Lower leg skin (tissue), 4 donors: ENCODE measurements at places on chromosomes 3 and 15.

DNA sequence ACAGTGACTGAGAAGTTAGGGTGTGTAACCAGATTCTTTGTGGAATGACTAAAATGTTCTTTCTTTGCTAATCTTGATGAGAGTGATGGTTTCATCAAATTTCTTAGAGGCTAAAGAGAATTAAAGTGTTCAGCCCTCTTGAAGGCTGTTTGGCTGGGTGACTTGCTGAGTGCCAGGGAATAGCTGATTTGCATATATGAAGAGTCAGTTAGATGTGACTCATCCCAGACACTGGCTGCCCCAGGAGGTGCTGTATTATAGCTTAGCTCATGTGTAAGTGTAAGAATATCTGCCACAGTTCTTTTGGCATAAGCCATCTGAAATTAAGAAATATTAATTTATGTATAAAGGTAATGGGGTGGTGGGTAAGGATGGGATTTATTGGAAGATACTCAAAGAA is 535.1 kb downstream of the NLGN1 start:
- no peak for DNase-seq

DNA sequence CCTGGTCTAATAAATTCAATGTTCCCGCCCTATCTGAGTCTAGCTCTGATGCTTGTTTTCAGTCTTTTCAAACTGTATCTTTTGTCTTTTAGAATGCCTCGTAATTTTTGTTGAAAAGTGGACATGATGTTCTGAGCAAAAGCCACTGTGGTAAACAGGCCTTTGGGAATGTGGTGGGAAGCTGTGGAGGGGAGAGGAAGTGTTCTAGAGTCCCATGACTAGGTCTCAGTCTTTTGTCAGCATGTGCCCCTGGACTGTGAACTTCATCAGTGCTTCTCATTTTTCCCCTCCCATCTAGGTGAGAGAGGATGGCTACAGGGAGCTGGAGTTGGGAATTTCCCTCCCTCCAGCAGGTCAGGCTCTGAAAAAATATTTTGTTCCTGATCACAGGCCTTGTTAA is 33.7 kb downstream of the SUSD5 start:
- DNase-seq: no peak

- no peak for DNase-seq
Observed at GRCh38 chr15:83372434-83372891, 74.7 kb upstream of the SH3GL3 start.

GRCh38 chr3:21028412-21028811 is 722.6 kb downstream of the ZNF385D start:
- no peak for DNase-seq

DNA sequence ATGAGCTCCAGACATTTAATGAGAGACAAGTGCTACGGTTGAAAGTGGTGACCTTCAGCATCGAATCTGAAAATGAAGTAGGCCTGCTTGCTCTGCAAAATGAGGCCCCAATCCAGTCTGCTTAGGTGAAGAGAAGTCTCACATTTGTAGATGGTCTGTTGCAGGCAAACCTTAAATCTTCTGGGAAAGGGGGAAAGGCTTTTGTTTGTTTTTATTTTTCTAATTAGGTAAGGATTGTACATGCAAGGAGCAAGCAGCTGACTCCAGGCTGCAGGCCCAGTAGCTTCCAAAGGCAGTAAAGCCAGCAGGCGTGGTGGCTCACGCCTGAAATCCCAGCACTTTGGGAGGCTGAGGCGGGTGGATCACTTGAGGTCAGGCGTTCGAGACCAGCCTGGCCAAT is 74.3 kb downstream of the HMG20A start:
- no peak for DNase-seq

- DNase-seq: no peak
Observed at GRCh38 chr15:69032031-69032430, 17.5 kb downstream of the NOX5 start.

- DNase-seq: no peak
Observed at GRCh38 chr3:123258811-123259420, 57.2 kb downstream of the SEC22A start.

- peak; percentile 89 for DNase-seq
Observed at GRCh38 chr3:58419780-58420507, 13.7 kb downstream of the PDHB start.

GRCh38 chr3:3817865-3818264 is 18.6 kb downstream of the LRRN1 start:
- DNase-seq: no peak

GRCh38 chr3:178833695-178834094 is 237.9 kb downstream of the ZMAT3 start:
- DNase-seq: no peak

GRCh38 chr3:53250881-53251605 is 4.8 kb downstream of the TKT start:
- no peak for DNase-seq

- DNase-seq: no peak
Observed at GRCh38 chr3:36764704-36765038, 318 bp upstream of the DCLK3 start.

DNA sequence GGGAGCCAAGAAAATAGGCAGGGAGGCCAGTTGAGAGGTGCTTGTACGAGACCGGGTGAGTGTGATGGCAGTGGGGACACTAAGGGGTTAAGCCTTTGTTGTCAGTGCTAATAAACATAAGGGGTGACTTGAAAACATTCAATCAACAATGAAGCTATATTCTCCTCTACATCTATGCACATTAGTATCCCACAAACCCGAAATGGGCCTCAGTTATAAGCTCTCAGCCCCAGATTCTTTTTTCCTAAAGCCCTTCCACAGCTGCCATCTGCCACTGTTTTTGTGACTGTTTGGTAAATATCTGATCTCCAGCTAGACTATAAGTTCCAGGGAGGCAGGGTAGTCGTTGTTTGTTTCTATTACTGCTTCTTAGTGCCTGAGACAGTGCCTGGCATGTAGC is 118.2 kb downstream of the CADPS start:
- DNase-seq: no peak

- DNase-seq: no peak
Observed at GRCh38 chr3:29389362-29389761, 108.5 kb downstream of the RBMS3 start.

DNA sequence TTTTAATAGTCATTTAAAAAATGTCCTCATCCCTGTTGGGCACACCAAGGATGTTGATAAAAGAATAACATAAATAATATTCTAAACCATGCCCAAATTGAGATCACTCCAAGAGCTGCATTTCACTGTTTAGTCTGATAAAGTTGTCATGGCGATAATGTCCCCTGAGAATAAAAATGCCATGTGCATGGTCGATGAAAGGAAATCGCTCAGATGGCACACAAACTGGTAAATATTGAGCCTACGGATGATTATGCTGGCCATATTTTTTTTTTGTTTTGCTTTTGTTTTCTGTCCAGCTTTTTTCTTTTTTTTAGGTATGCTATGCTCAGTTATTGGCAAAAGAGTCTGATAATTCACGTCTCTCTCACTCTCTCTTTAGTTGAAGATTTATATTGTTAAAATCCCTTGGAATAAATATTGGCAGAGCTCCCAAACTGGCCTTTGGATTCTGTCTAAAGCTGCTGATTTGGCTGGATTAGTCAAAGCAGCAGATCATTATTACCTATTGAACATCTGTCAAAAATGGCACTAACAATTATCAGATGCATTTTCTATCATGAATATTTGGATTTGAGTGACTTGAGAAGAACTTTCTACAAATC is 643.8 kb downstream of the SQOR start:
- DNase-seq: no peak

GRCh38 chr3:157438194-157438730 is 1.6 kb downstream of the PTX3 start:
- DNase-seq: no peak

GRCh38 chr3:135449046-135449445 is 516.5 kb upstream of the PPP2R3A start:
- DNase-seq: no peak

DNA sequence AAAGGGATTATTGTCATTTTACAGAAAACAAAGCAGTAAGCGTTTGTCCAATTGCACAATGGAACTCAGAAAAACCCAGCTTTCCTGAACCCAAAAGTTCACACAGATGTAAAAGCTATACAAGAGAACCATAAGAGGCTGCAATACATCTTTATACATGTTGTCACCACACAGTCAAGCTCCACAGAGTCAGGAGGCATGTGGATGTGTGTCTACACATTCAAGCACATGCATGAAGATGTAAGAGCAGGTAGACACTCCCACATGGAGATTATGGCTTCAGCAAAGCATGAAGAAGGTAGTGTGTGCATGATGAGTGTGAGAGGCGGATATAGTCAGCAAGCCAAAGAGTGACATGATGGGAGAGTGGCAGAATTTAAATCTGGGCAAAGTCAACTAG is 124.7 kb upstream of the THBS1 start:
- DNase-seq: no peak

- DNase-seq: no peak
Observed at GRCh38 chr3:56763233-56763632, 38.5 kb downstream of the ARHGEF3 start.

DNA sequence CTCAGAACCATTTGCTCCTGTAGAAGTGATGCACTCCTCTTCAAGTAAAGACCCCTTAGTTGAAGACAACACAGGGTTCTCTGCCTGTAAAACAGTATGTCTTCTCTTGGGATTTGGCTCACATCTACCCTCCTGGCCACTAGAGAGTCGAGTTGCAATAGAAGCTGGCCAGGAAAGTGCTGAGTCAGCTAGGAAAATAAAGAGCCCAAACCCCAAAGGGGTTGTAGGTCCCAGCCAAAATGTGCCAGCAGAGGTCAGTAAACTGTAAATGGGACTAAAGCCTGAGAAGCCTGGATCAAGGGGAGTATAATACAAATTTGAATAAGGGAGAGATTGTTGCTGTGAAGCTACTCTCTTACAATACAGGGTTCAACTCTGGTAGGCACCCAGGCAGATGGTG is 37.2 kb upstream of the THBS1 start:
- DNase-seq: no peak

DNA sequence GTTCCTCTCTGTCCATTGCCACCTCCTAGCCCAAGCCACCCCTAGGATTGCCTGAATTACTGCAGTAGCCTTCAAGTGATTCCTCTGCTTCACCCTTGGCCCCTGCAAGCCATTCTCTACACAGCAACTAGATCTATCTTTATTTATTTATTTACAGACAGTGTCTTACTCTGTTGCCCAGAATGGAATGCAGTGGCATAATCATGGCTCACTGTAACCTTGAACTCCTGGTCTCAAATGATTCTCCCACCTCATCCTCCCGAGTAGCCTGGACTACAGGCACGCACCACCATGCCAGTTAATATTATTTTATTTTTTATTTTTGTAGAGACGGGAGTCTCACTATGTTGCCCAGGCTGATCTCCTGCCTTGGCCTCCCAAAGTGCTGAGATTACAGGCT is 1.9 kb upstream of the JAGN1 start:
- DNase-seq: no peak

DNA sequence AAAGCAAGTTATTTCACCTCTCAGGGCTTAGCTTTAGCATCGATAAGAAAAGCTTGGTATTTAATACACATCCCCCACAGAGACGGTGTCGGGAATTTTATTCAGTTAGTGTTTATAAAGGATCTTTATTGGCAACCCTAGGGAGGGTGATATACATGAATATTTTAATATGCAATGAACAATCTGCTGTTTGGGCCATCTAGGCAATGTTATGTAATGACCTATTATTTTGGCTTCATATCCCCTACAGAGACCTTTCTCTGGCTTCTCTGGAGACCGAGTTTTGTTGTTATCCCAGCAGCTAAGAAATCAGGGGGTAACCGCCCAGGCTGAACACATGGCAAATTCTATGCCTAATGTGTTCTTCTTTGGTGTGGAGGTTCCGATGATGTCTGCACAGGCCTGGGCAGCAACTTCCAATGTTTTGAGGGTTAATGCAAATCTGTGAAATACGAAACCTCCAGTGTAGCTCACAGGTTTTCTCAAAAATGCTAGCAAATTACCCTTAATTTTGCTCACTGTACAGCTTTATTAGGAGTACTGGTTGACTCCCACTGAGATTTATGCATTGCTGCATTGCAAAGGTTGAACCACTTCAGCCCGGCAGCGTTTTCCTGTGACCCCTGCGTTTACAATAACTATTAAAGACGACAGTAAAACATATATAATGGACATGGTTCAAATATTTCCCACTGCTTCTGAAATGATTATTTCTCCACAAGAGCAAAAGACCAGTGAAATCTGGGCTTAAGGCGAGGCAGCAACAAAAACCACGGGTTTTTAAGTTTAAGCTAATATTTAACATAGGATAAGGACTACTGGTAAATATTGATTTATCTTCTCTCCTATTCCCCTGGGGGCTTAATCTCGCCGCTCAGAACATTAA is 298.3 kb upstream of the NR2E3 start:
- no peak for DNase-seq

GRCh38 chr15:36756707-36757106 is 177.3 kb downstream of the CDIN1 start:
- DNase-seq: no peak
